Kidney epithelial cell (primary cell): ENCODE measurements at places on chromosomes 12 and 14. TPM values are rescaled to one million over a fixed set of nuclear protein-coding genes. Genes with fewer than 3 reads are reported as not detected.

The CTSG gene
- not detected in 2 replicates for total RNA-seq

The KRT74 gene
- total RNA-seq = not detected in 2 replicates

The SMIM41 gene
- 0.34 TPM in 1 of 2 replicates, not detected in the other for total RNA-seq

The TPPP2 gene
- total RNA-seq = not detected in 2 replicates

The SMOC1 gene
- total RNA-seq = 1.4 and 2.7 TPM in 2 replicates

The CIROP gene
- total RNA-seq = not detected in 2 replicates

The MYO1H gene
- total RNA-seq = not detected in 2 replicates

The ACOT4 gene
- 4.3 and 5.1 TPM in 2 replicates for total RNA-seq

The HOTAIR gene
- 0.46 and 0.55 TPM in 2 replicates for total RNA-seq

The LRR1 gene
- 7.5 and 12.4 TPM in 2 replicates for total RNA-seq

The SLCO1B1 gene
- not detected in 2 replicates for total RNA-seq

The CCDC184 gene
- 0.21 and 0.82 TPM in 2 replicates for total RNA-seq

The LPAR5 gene
- 3.8 and 5.2 TPM in 2 replicates for total RNA-seq

The ANO4 gene
- 0.13 and 0.21 TPM in 2 replicates for total RNA-seq

The KLRK1 gene
- total RNA-seq = 0.48 TPM in 1 of 2 replicates, not detected in the other

The OR4E2 gene
- total RNA-seq = not detected in 2 replicates

The GPR84 gene
- not detected in 2 replicates for total RNA-seq

The DIO2 gene
- 0.07 TPM in 1 of 2 replicates, not detected in the other for total RNA-seq

The TMTC1 gene
- 1.6 and 1.8 TPM in 2 replicates for total RNA-seq

The RTN1 gene
- 0.41 and 0.79 TPM in 2 replicates for total RNA-seq

The BMP4 gene
- 2.7 and 3.1 TPM in 2 replicates for total RNA-seq

The KLHL33 gene
- 0.08 TPM in 1 of 2 replicates, not detected in the other for total RNA-seq

The RNASE3 gene
- not detected in 2 replicates for total RNA-seq

The USP44 gene
- total RNA-seq = 0.89 and 1.3 TPM in 2 replicates

The NANOG gene
- total RNA-seq = 0.34 TPM in 1 of 2 replicates, not detected in the other

The AP4S1 gene
- total RNA-seq = 5.5 and 16.0 TPM in 2 replicates

The TBX3 gene
- total RNA-seq = 12.2 and 12.7 TPM in 2 replicates

The PLCZ1 gene
- total RNA-seq = not detected in 2 replicates

The GNB3 gene
- total RNA-seq = 0.34 and 0.38 TPM in 2 replicates

The HSPB8 gene
- total RNA-seq = 43.3 and 44.2 TPM in 2 replicates

The AQP2 gene
- total RNA-seq = not detected in 2 replicates

The KRT7 gene
- 1,242 and 1,355 TPM in 2 replicates for total RNA-seq

The KRT5 gene
- total RNA-seq = not detected in 2 replicates

The TAS2R8 gene
- total RNA-seq = 0.08 TPM in 1 of 2 replicates, not detected in the other
